Memory B cell (primary cell): ENCODE measurements at places on chromosomes 3 and 15.

- no peak overlapping the region for H3K27ac ChIP-seq
- DNase-seq, result no peak
- H3K27me3 ChIP-seq, result peaks cover 6% of the 10 kb centered on the region
- H3K36me3 ChIP-seq, result no peaks in the 10 kb centered on the region
- no peak overlapping the region for H3K4me3 ChIP-seq
- no peaks in the 10 kb centered on the region for H3K4me1 ChIP-seq
Measured at GRCh38 chr3:178602856-178603255, 66.6 kb downstream of the KCNMB2 start.

DNA sequence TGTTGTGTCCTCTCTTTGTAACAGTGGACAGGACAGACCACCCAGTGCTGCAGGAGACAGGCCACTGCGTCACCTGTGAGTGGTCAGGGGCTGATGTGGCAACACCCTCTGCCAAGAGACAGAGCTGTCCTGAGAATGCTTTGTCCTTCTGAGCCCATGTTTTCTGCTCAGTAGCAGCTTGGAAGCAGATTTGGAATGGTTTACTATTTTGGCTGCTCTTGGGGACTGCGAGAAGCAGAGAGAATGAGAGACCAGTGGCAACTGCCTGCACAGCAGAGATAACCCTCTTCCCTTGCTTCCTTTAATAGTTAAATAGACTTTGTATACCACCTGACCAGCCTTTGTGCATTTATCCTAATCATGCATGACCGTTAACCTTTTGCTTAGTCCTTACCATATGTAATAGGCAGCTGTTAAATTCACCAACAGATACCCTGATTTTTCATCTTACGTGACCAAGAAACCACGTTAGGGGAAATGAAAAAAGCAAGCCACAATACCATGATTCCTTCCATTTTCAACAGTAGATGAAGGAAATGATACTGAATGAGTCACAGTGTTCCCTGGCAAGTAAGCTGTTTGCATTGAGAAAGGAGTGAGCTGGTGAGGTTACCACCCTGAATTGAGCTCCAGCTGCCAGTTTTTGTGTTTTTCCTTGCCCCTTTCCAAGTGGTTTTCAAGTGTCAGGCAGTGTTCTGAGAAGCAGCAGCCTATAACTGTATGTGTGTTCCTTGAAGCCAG lies 35.5 kb downstream of the B3GALNT1 start:
- H3K27ac ChIP-seq, result no peak overlapping the region
- peak; percentile 21 for DNase-seq
- H3K36me3 ChIP-seq, result no peaks in the 10 kb centered on the region

DNA sequence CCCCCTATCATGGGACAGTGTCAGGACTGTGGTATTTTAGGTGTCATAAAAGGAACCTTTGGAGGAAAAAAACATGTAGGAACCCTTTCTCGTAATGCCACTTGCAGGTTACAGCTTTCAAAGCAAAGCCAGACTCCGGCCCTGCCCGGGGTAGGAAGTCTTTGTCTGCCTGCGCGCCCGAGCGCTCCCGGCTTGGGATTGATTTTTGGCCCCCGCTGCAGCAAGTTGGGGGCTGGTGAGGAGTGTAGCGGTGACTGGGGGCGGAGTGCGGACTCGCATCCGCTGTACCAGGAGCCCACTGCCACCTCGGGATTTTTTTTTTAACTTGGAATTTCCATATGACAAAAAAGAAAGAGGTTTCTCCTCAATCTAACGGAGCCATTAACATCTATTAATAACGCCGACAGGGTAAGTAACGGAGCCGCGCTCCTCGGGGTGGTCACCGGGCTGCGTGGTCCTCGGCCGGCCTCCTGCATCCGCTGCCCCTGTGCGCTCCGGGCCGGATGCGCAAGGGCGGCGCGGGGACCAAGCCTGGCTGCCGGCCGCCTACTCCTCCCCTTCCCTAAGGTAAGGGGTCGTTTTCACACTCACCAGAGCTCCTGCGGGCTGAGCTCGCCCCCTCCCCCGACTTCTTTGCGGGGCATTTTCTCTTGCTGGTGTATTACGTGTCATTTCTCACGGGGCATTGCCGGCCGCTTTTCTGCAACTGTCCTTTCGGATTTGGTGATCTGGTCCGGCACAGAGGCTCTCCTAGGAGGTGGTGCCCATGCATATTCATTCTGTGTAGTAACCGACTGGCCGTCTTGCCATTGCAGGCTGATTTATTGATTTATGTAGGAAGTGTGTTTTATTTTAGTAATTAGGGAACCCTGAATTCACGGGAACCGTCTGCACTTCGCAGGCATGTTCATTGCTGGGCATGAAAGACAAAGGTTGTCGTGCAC lies 219.8 kb upstream of the TOPAZ1 start:
- H3K27me3 ChIP-seq, result peaks cover 11% of the 10 kb centered on the region
- peak overlapping the region; percentile 72 for H3K4me3 ChIP-seq
- H3K36me3 ChIP-seq, result no peaks in the 10 kb centered on the region
- DNase-seq, result no peak

GRCh38 chr15:57994221-57995049 lies 71.1 kb downstream of the ALDH1A2 start:
- no peak overlapping the region for H3K4me3 ChIP-seq
- H3K27me3 ChIP-seq, result peaks cover 7% of the 10 kb centered on the region
- no peak overlapping the region for H3K27ac ChIP-seq

DNA sequence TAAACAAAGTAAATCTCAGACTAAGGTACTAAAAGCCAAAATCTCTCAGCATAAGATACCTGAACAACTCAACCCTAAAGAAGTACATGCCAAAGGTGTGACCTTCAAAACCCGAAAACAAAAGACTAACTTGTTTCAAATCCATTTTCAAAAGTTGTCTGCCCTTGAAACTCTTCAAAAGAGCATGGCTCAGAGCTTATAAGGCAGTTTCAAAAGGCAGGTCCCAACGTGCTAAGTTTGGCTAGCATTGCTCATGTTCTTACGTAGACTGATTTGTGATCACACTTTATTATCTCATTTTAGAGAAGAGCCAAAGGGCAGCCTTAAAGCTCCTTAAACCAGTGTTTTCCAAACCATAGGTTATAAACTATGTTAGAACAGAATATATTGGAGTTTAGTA lies 112.2 kb downstream of the FEZF2 start:
- H3K27me3 ChIP-seq, result no peaks in the 10 kb centered on the region
- no peaks in the 10 kb centered on the region for H3K4me1 ChIP-seq
- no peak overlapping the region for H3K4me3 ChIP-seq
- DNase-seq, result no peak
- no peak overlapping the region for H3K27ac ChIP-seq

DNA sequence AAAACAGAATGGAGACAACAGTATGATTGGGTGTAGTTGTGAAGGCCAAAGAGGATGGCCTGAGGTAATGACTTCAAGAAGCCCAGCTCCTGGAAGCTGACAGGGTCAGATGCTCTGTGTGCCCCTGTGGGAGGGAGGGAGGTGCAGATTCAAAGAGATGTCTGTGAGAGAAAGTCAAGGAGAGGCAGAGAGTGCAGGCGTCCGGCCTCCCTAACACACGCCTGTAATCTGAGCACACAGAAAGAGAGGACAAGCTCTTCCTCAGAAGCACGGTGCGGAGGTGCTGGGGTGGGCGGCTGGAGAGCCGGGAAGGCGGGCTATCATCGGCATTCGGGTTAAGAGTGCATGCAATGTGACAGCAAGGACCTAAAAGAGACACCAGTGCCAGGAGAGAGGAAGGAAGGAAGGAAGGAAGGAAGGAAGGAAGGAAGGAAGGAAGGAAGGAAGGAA lies 238.2 kb upstream of the HES1 start:
- no peaks in the 10 kb centered on the region for H3K36me3 ChIP-seq
- no peaks in the 10 kb centered on the region for H3K27me3 ChIP-seq
- no peak overlapping the region for H3K4me3 ChIP-seq
- peaks cover 11% of the 10 kb centered on the region for H3K4me1 ChIP-seq
- DNase-seq, result no peak
- H3K27ac ChIP-seq, result no peak overlapping the region

DNA sequence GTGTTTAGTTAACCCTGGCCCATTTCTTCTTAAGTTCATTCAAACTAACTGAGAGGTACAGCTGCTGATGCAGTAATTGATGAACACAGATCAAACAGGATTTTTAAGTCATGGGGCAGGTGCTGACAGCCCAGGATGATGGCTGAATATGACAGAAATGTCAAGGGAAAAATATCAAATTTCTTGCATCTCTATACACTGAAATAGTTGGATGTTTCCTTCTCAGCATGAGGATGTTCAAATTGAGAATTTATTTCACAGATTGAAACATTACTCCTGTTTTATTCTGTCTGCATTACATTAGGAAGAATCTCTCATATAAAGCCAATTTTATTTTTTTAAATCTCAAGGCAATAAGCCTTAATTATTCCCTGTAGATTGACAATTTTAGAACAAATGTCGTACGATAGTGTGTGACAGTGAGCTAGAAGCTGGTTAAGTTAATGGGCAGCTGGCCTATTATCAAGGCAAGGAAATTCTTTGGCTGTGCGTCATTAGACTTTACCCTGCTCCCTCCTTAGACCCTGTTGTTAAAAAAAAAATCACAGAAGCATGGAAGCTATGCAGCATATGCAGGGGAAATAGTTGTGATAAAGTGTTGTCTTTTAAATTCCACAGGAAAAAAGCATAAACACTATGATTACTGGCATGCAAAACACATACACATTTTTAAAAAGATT lies 183.8 kb upstream of the KCNMB2 start:
- no peaks in the 10 kb centered on the region for H3K36me3 ChIP-seq
- no peaks in the 10 kb centered on the region for H3K27me3 ChIP-seq
- no peak overlapping the region for H3K27ac ChIP-seq
- DNase-seq, result no peak
- no peaks in the 10 kb centered on the region for H3K4me1 ChIP-seq

DNA sequence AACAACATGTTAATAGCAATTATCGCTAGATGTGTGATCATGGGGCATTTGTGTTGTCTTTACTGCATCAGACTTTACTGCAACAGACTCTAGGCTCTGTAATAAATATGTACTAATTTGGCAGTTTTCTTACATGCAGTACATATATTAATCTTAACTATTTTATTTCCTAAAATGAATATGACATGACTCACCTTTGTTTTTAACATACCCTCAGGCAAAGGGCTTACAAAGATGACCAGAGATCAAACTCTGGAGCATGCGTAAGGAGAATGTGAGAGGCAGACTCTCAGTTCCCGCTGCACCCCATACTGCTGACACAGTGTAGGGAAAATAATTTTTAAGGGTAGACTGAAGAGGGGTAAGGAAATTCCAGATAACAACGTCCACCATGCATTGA lies 7.2 kb upstream of the FAM174B start:
- peaks cover 1% of the 10 kb centered on the region for H3K36me3 ChIP-seq
- peaks cover 3% of the 10 kb centered on the region for H3K27me3 ChIP-seq
- DNase-seq, result no peak
- no peak overlapping the region for H3K27ac ChIP-seq

DNA sequence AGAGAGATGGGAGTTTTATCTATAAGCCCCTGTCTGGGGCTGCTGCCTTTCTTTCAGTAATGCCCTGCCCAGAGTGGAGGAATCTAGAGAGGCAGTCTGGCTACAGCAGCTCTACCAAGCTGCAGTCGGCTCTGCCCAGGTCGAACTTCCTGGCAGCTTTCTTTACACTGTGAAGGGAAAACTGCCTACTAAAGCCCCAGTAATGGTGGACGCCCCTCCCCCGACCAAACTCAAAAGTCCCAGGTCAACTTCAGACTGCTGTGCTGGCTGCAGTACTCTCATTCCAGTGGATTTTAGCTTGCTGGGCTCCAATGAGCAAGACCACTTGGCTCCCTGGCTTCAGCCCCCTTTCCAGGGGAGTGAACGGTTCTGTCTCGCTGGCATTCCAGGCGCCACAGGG lies 65.9 kb upstream of the RARB start:
- no peak for DNase-seq
- H3K4me3 ChIP-seq, result no peak overlapping the region
- no peak overlapping the region for H3K27ac ChIP-seq
- no peaks in the 10 kb centered on the region for H3K27me3 ChIP-seq
- H3K4me1 ChIP-seq, result no peaks in the 10 kb centered on the region

DNA sequence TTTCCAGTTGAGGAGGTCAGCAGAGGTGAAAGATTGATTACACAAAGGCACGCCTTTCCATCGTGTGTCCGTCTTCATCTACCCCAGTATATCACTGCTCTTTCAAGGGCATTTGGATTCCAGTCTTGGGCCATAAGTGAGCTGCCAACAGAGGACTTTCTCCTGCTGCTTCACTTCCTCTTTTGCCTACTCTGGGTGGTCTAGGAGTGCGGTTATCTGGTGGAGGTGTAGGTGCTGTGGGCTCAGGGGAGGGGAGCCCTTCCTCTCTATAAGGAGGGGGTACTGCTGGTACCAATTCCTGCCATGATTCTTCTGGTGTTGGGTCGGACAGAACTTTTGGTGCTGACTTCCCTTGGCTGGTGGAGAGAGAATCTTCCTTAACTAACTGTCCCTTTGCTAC lies 83.1 kb upstream of the VEPH1 start:
- no peak overlapping the region for H3K4me3 ChIP-seq
- H3K27me3 ChIP-seq, result peaks cover 2% of the 10 kb centered on the region
- H3K36me3 ChIP-seq, result no peaks in the 10 kb centered on the region
- no peak for DNase-seq
- H3K27ac ChIP-seq, result no peak overlapping the region

DNA sequence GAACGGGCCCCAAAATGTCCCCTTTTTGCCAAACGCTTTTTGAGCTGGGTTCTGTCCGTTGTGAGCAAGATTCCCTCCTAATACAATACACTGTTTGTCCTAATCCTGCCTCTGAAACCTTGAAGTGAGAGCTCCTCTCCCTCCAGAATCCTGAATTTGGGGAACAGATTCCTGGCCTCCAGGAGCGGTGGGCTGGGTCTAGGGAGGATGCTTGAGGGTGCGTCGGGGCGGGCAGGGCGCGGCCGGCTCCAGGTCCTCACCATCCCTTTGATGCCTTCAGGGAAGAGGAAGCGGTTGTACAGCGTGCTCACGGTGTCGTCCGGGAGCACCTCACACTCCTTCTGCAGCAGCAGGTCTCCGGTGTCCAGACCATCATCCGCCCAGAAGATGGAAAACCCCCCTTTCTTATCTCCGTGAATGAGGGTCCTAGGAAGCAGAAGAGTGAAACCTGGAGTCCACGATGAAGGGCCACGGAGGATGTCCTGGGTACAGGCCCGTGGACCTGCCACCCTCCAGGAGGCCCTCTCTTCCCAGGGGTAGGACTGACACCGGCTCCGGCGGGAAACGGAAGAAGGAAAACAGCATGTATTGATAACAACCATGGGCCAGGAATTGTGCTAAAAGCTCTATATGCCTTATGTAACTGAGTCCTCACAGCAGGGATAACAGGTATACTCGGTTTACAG lies 23.2 kb downstream of the ALDH1L1 start:
- H3K36me3 ChIP-seq, result no peaks in the 10 kb centered on the region
- no peak for DNase-seq
- H3K27ac ChIP-seq, result no peak overlapping the region
- H3K4me3 ChIP-seq, result no peak overlapping the region

- no peak overlapping the region for H3K27ac ChIP-seq
- no peak overlapping the region for H3K4me3 ChIP-seq
- peaks cover 14% of the 10 kb centered on the region for H3K36me3 ChIP-seq
- H3K4me1 ChIP-seq, result peaks cover 4% of the 10 kb centered on the region
- no peaks in the 10 kb centered on the region for H3K27me3 ChIP-seq
Measured at GRCh38 chr3:119835556-119835955, 53.7 kb downstream of the NR1I2 start.

GRCh38 chr3:192802957-192803899 lies 75.9 kb upstream of the FGF12 start:
- no peaks in the 10 kb centered on the region for H3K27me3 ChIP-seq
- H3K4me3 ChIP-seq, result no peak overlapping the region
- peaks cover 6% of the 10 kb centered on the region for H3K4me1 ChIP-seq
- peaks cover 4% of the 10 kb centered on the region for H3K36me3 ChIP-seq
